ENCODE measurements at places on chromosomes 6 and 20. TPM values are rescaled to one million over a fixed set of nuclear protein-coding genes. Genes with fewer than 3 reads are reported as not detected.

The AIF1 gene
- total RNA-seq = 45.4 TPM

The LPA gene
- not detected for total RNA-seq

The FKBP1C gene
- 0.40 TPM for total RNA-seq

The SYCP2 gene
- total RNA-seq = 4.4 TPM

The GSTA2 gene
- not detected for total RNA-seq

The WASF1 gene
- 0.72 TPM for total RNA-seq

The TUBB2B gene
- total RNA-seq = not detected

The NAPB gene
- total RNA-seq = 14.1 TPM

The FAXC gene
- total RNA-seq = not detected

All from activated naive CD4-positive, alpha-beta T cell treated with anti-CD3 and anti-CD28 coated beads, Interleukin-2, amount 10 ng/mL, durations not matched to agents 5 hours and 36 hours (primary cell).